Putamen (tissue), 1 donor: ENCODE measurements at places on chromosomes 7 and 10.

DNA sequence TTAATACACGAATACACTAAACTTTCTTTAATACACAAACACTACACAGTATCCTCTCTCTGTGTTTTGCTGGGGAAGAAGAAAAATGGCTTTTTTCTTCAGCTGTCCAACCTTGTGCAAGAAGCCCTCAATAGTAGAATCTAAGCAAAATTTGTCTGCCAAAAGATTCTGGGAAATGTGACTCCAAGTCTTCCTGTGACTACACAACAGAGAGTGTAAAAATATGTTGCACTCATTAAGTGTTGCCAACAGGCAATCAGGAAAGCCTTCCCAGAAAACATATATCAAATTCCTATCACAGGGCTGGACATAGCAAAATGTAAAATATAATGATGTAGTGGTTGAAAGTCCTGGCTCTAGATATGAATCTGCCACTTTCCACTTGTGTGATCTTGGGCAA is 825.1 kb upstream of the ZWINT start:
- no peak for DNase-seq

GRCh38 chr10:18104223-18104872 is 35.9 kb upstream of the CACNB2 start:
- DNase-seq = no peak

GRCh38 chr10:53840653-53841052 is 960.4 kb downstream of the PCDH15 start:
- no peak for DNase-seq

DNA sequence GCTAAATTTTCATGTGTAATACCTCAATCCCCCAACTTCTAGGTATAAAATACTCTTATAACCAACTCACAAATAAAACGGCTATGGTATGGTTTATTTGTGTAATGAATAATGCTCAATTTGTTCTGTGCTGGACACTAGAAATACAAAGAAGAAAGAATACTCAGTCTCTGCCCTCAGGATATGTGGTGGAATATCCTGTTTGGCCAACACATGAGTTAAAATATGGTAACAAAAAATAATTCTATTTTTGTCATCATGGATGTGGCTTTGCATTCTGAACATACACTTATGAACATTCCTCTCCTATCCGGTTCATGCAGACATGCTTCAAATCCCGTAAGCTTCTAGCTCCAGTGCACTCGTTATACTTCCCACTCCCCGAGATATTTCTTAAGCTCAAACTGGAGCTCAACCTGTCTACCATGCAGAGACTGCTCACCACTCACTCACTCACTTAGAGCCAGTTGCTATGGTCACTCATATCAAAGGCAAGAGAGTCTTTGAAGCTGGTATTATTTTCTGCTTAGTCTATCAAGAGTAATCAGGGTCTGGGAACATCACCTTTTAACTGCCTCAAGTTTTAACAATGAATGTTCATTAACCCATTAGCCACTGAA is 53.8 kb upstream of the SLC16A12 start:
- no peak for DNase-seq

DNA sequence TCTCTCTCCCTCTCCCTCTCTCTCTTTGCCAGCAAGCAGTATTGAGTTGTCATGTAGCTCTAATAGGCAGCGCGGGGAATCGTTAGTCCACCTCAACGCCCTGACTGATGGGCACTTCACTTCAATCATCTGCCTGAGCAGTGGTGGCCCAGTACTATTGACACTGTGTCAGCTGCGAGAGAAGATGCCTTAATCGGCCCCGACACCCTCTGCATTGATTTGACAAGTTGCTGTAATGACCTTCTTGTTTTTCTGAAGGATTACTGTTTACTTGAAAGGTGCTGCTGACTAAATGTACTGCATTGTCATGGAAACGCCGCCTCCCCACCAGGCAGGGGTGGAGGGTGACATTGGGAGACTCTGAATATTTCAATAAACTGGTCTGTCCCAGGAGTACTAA is 913.8 kb downstream of the KCNMA1 start:
- DNase-seq = no peak
